ENCODE measurements at places on chromosomes 1 and 21.

- no peak for DNase-seq
Measured at GRCh38 chr1:97414682-97415312, 506.0 kb downstream of the DPYD start.

- peak; percentile 56 for DNase-seq
Measured at GRCh38 chr1:173429471-173430402, 47.4 kb upstream of the PRDX6 start.

GRCh38 chr1:171204296-171204695 is 19.2 kb downstream of the FMO2 start:
- no peak for DNase-seq

DNA sequence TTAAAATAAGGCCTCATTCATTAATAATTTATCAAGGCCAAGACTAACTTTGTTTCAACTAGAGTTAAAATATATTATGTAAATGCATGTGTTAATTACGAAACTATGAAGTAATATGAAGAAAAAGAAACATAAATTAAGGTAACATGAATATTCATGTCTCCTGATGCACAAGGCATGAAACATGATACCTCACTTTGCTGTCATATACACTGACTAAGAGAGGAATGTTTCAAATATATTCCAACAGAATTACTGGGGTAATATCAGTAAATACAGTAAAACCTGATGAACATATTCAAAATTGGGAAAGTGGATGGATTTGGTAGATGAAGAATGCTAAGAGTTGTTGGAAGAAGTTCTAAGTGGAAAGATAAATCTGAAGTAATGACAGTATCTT is 274.6 kb downstream of the LRRC7 start:
- DNase-seq, result no peak

GRCh38 chr1:224447251-224447650 is 12.7 kb upstream of the WDR26 start:
- DNase-seq, result no peak

DNA sequence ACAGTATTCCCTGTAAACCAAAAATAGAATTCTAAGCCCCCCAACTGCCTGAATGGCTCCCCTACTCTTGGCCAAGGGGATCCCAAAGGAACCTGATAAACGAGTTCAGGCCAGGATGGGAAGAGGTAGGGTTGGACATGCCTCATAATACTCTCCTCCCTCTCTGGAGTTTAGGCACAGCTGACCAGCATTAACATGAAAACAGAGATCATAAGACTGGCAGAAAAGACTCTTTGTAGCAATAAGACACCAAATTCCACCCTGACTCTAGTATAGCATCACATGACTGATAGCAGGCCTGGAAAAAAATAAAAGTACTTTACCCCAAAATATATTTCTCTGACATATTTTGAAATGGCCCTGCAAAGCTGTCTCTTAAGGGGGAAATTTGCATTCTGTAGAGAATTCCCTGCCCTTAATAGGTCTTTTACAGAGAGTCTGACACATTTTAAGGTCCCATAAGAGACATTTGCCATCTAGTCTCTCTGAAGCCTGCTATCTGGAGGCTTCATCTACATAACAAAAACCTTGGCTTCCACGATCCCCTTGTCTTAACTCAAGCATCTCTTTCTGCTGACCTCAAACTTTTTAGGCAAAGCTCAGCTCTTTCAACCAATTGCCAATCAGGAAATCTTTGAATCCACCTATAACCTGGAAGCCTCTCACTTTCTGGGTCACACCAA is 55.9 kb downstream of the SIK1 start:
- no peak for DNase-seq

DNA sequence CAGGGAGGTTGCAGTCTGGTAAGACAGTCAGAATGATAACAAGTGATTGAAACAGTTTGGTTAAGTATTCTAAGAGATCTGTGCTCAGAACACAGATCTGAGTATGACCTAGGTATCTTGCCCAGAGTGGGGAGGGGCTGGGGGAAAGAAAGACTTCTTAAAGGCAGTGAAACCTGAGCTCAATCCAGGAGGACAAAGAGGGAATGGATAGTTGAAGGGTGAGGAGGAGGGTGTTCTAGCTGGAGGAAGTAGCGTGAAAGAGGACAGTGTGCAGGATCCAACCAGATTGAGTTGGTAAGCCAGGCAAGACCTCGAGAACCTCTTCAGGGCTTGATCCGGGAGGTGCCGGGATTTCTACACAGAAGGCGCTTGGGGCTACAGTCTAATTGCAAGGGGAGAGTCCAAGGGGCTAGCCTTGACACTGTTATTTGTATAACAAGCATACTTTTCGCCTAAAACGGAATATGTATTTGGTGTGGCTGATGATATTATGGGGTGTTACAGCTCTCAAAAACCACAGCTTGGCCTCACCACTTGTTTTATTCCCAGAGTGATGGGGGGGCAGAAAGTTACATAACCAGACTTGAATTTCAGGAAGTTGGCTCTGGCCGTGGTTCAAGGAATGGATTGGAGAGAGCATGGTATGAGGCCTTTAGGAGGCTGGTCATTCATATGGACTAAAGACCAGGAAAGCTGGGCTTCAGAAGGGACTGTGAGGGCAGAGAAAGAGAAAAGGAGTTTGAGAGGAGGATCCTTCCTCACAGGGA is 19.1 kb downstream of the RCSD1 start:
- no peak for DNase-seq

GRCh38 chr1:21932127-21932526 is 5.0 kb downstream of the HSPG2 start:
- no peak for DNase-seq

DNA sequence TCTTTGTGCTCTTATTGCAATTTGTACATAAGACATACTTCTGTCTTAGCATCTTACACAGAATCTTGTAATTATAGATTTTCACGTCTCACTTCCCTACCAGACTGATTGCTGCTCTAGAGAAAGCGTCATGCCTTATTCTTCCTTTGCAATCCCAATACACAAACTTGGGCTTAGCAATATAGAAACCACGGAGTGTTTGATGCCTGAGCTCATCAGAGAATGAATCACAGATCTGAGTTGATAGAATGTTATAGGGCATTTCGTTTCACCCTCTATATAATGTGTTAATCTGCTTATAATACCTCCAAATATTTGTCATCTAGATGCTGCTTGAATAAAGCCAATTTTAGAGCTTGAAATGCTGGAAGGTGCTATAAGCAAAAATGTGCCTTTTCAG is 6.6 kb downstream of the FMO1 start:
- DNase-seq, result no peak

DNA sequence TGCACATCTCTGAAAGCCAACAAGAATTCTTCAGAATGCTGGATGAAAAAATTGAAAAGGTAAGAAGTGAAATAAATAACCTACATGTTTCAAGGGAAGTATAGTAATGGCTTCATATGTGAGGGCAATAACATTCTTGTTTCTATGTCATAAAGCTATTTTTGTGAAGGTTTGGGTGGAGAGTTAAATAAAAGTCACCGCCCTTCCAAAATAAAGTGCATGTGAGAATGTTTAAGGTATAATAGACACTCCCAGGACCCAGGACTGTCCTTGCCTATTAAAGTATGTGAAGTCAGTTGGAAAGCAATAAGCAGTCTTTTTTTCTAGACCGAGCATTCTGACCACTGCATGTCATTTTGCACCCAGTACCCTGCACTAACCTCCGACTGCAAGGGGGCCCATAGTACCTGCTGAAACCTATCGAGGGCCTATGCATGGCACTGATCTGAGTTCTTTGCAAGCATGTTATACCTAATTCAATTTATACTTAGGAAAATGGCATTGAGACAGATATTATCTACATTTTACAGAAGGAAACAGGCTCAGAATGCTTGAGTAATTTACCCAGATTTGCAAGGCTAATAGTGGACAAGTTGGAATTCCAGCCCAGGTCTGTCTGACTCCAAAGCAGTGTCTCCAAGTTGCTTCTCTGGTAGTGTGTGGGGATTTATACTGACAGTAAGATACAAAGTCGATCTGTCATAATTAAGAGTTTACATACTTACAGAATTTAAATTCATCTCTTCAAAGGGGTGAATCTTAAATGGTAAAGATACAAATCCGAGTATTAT is 156.1 kb downstream of the EDEM3 start:
- DNase-seq, result no peak

- no peak for DNase-seq
Measured at GRCh38 chr1:42961312-42962091, 2.8 kb upstream of the SLC2A1 start.

- peak; percentile 52 for DNase-seq
Measured at GRCh38 chr1:205440476-205441317, 15.1 kb downstream of the BLACAT1 start.

DNA sequence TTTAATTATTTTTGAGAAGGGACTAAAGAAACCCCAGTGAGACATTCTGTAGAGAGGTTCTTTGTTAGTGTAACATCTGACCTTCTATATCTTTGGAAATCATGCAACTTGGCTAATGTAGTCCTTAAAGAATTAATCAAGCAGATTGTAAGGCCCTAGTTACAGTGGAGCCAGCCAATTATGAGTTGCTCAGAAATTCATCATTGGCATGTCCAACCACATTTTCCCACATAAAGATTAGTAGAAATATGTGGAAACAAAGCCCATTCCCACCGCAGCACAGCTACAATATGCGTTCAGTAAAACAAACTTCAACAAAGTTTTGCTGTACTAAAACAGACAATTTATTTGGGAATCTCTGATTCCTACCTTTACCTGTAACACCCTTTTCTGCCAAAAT is 27.8 kb downstream of the WNT2B start:
- no peak for DNase-seq

DNA sequence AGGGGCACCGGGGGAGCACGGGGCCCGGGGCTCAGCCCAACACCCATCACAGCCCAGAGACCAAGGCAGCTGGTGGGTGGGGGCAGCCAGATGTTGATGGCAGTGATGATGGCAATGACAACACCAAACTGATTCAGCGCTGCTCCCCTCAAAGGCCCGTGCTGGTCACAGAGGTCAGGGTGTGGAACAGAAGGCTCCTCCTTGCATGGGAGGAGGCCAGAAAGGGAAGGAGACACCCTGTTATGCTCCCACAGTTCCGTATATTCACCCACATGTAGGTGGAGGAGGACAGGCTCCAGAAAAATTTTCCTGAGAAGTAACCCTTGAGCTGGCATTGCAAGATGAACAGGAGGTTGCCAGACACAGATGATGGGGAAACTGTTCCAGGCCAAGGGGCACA is 414 bp downstream of the GUCA2B start:
- no peak for DNase-seq

DNA sequence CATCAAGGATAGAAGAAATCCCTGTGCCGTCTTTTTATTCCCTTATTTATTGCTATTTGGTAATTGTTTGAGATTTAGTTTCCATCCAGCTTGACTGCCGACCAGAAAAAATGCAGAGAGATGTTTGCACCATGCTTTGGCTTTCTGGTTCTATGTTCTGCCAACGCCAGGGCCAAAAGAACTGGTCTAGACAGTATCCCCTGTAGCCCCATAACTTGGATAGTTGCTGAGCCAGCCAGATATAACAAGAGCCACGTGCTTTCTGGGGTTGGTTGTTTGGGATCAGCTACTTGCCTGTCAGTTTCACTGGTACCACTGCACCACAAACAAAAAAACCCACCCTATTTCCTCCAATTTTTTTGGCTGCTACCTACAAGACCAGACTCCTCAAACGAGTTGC is 99.0 kb downstream of the TGFB2 start:
- no peak for DNase-seq

DNA sequence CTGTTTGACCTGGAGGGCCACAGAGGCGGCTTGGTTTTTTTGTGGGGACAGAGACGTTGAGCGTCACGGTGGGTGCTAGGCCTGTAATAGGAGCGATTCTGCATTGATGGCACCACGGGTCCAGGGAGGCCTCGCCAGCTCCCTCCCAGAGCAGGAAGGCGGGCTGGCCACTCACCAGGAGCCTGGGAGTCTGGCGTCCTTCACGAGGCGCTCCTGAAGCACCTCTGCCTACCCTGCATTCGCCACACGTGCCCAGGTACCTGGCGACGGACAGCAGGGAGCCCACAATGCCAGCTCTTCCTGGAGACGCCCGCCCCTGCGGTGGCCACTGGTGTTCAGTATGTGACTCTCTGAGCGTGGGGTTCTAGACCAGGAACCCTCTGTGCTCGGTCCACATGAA is 69.9 kb upstream of the TRAPPC10 start:
- DNase-seq, result no peak

GRCh38 chr1:243312952-243313634 is 57.3 kb downstream of the SDCCAG8 start:
- DNase-seq, result no peak

GRCh38 chr1:206803221-206803730 is 31.0 kb upstream of the IL10 start:
- peak; percentile 47 for DNase-seq

GRCh38 chr21:43598416-43599120 is 60.7 kb downstream of the HSF2BP start:
- DNase-seq, result no peak

DNA sequence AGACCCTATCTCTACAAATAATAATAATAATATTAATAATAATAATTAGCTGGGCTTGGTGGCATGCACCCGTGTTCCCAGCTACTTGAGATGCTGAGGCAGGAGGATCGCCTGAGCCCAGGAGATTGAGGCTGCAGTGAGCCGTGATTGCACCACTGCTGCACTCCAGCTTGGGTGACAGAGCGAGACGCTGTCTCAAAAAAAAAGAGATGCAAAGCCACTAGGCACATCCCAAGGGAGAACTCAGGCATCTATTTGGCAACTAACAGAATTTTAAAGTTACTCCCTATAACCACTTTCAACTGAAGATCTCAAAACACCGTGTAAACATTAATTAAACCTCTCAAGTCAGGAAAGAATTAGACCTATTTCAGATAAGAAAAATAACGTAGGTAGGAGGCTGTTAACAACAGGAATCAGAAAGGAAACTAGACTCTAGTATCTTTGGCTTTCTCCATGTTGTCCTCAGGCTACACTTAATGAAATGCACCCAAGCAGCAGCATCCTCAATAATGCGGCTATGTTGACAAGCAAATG is 3.7 kb downstream of the RNF19B start:
- DNase-seq, result no peak

- DNase-seq, result no peak
Measured at GRCh38 chr1:154809436-154810413, 60.4 kb downstream of the KCNN3 start.

GRCh38 chr1:226887006-226887405 is 16.6 kb downstream of the PSEN2 start:
- DNase-seq, result no peak

Data from activated T-cell treated with anti-CD3 and anti-CD28 coated beads for 1 hour (primary cell).